ENCODE measurements at places on chromosomes 13 and 19. TPM values are rescaled to one million over a fixed set of nuclear protein-coding genes. Genes with fewer than 3 reads are reported as not detected.

The FIZ1 gene
- polyA plus RNA-seq: 30.5 TPM

The SIGLEC7 gene
- 0.75 TPM for polyA plus RNA-seq

The TMEM190 gene
- not detected for polyA plus RNA-seq

The ADPRHL1 gene
- 133 TPM for polyA plus RNA-seq

The TMED1 gene
- 29.0 TPM for polyA plus RNA-seq

The MYADM gene
- 49.7 TPM for polyA plus RNA-seq

The ZNF729 gene
- polyA plus RNA-seq: not detected

The UGGT2 gene
- 2.1 TPM for polyA plus RNA-seq

The METTL21C gene
- polyA plus RNA-seq: not detected

The CAMSAP3 gene
- polyA plus RNA-seq: 37.7 TPM

The PSG2 gene
- not detected for polyA plus RNA-seq

The HSH2D gene
- polyA plus RNA-seq: 0.17 TPM

The BCAM gene
- 92.8 TPM for polyA plus RNA-seq

The CARM1 gene
- polyA plus RNA-seq: 40.8 TPM

The C1QTNF9 gene
- not detected for polyA plus RNA-seq

The FFAR1 gene
- polyA plus RNA-seq: not detected

The ZNF549 gene
- polyA plus RNA-seq: 4.9 TPM

The CCDC70 gene
- polyA plus RNA-seq: not detected

The EPSTI1 gene
- polyA plus RNA-seq: 1.4 TPM

The ACP7 gene
- 1.3 TPM for polyA plus RNA-seq

The ZNF91 gene
- polyA plus RNA-seq: 4.2 TPM

The SIAH3 gene
- 0.39 TPM for polyA plus RNA-seq

The CD37 gene
- 8.2 TPM for polyA plus RNA-seq

The ZNF723 gene
- polyA plus RNA-seq: not detected

The URAD gene
- polyA plus RNA-seq: not detected

The OR7D2 gene
- not detected for polyA plus RNA-seq

The CYP2A7 gene
- not detected for polyA plus RNA-seq

The CALR3 gene
- not detected for polyA plus RNA-seq

The FDX2 gene
- polyA plus RNA-seq: 59.5 TPM

The ZIM2 gene
- not detected for polyA plus RNA-seq

The GRIK5 gene
- 56.5 TPM for polyA plus RNA-seq

The VSIG10L gene
- 1.5 TPM for polyA plus RNA-seq

The PTH2 gene
- not detected for polyA plus RNA-seq

The IGFL4 gene
- 0.27 TPM for polyA plus RNA-seq

All from brain (organoid and tissue), 16 donors.